ENCODE measurements at places on chromosomes 1 and 21.

DNA sequence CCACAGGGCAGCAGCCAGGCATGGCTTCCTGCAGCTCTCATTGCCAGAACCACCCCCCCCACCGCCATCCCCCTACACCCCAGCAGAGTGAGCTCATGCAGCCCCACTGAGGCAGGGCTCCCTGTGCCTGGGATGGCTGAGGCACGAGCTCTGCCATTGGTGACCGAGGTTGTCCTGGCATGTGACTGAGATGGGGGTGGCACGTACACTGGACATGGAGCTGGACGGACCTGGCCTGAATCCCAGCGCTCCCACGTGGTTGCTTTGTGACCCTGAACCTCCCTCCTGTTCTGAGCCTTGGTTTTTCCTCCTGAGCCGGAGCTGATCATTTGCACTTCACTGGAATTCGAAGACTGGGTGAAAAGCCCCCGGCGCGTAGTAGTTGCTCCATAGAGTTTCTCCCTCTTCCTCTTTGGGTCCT, 28.3 kb downstream of the ALPL start:
- DNase-seq: no peak

- no peak for DNase-seq
Measured at GRCh38 chr1:151907363-151908139, 1.8 kb downstream of the THEM4 start.

DNA sequence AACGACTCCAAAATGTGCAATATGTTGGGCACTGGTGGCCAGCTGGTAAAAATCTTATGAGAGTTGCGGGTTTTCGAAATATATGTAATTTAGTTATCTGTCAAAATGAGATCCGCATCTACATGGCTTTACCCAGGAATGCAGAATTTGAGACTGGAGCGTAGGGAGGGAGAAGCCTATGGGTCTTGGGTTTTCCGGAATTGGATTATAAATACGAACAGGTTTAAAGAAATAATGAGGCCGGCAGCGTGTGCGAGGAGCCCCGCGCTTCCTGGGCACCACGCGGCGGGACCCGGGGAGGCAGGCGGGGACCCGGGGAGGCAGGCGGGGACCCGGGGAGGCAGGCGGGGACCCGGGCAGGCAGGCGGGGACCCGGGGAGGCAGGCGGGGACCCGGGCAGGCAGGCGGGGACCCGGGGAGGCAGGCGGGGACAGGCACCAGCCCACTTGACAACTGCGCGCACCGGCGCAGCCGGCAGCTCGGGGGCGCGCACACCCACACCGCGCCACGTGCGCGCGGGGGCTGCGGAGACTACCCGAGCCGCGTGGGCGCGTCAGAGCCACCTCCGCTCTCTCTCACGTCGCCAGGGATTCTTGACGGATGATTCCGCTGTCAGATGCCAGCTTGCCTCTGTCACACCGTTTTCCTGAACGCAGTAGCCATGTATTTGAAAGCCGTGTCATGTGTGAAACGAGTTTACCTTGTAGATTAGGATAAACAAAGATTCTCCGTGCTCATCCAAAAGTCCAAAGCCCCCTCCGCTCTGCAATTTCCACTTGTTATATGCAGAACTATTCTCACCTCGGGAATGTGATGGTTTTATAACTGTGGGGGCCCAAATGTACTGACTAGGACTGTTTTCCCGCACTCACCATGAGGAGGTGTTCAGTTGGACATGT, 54.3 kb upstream of the HNRNPU start:
- DNase-seq: peak; percentile 54

- no peak for DNase-seq
Measured at GRCh38 chr1:168514455-168514854, 29.3 kb downstream of the XCL2 start.

DNA sequence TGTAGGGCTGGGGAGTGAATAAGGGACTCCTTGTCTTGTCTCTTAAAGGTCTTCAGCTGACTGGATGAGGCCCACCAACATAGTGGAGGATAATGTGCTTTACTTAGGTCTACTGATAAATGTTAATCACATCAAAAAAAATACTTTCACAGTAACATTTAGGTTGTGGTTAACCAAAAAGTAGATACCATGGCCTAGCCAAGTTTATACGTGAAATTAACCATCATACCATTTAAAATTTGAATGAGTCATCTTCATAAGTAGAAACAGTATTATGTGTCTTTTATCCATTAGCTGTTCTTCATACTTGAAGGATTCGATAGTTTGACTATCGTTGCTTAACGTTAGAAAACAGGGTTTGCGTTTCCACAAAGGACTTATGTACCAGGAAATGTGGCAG, 80.9 kb downstream of the MTR start:
- DNase-seq: no peak

GRCh38 chr1:236947794-236948193, 56.4 kb downstream of the MT1HL1 start:
- DNase-seq: no peak
